ENCODE measurements at places on chromosomes 5 and 9.

- no peak for DNase-seq
Measured at GRCh38 chr5:86797677-86798076, 179.9 kb downstream of the COX7C start.

- peak; percentile 34 for DNase-seq
Measured at GRCh38 chr5:134451936-134452505, 40.3 kb upstream of the CDKN2AIPNL start.

- DNase-seq, result no peak
Measured at GRCh38 chr5:171295801-171296200, 13.2 kb upstream of the TLX3 start.

DNA sequence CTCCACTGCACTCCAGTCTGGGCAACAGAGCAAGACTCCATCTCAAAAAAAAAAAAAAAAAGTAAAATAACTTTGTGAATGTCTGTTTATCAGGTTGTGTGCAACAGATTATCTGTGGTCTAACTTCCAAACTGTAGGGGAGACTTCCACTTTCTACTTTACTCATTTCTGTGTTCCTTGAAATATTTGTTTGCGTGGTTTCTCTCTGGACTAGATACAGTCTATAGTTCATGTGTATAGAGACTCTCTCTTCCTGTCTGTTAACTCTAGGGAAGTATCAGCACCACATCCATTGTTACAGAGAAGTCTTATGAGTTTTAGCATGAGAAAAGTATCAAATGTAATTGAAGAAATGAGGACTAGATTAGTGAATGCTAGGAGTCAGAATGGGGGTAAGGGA, 168.3 kb downstream of the LPAR1 start:
- DNase-seq, result no peak

DNA sequence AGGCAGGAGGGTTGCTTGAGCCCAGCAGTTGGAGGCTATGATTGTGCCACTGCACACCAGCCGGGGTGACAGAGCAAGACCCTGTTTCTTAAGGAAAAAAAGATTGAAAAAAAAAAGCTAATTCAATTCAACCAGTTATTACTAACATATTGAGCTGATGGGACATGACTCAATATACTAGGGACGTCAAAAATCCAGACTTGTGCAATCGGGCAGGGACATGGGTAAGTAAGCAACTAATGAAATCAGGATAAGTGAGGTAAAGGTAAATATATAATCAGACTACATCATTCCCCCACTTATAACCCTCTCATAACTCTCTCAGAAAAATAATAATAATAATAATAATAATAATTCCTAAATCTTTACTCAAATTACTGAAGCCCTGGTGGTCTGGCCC, 975 bp upstream of the HAVCR1 start:
- no peak for DNase-seq

DNA sequence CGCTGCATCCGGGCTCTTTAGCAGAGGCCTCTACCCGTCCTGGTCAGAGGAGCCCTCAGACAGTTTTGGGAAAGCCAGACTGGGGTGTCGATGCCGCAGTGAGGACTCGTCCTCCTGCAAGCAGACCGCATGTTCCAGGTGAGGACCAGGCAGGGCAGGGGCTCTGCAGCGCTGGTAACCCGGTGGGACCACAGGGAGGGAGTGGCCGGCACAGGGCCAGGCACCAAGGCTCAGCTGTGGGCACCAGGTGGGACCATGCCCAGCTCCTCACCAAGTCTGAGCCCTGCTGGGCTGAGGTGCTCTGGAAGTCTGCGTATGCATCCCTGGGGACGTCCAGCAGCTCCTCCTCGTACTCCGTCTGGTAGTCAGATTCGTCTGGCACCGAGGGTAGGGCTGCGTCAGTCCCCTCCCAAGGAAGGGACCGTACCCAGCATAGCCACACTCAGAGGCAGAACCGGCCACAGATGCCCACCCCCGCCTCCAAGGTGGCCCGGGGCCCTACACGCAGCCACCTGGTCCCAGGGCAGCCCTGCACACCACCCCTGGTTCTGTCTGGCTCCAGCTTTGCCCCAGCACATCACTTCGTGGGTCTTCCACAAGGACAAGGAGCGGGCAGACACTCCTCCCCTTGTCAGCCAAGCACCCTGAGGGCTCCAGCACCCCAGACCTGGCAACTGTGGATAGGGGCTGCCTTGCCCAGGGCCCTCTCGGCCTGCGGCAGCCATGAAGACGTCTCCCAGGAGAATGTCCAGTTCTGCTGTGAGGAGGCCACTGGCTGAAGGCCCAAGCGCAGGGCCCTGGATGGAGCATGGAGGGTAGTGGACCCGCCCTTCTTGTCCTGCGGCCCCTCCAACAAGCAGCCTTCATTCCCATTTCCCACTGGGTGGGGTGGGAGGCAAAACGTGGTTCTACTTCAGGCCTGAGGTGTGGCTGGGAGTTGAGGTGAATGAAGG, 1.5 kb upstream of the NSMF start:
- no peak for DNase-seq

DNA sequence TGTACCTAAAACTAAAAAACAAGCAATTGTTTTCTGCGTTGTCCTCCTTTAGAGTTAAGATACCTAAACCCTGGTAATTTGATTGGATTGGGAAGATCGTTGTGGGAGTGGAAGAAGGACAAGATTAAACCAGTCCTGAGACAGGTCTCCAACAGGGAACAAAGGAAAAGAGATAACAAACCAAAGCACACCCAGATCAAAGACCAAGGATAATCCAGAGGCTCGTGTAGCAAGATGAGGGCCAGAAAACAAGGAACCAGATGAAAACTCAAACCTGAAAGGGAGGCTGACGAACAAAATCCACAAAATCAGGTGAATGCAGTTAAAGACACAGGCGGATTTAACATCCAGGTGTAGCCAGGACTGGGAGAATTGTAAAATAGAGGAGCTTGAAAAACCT, 618.1 kb downstream of the SLCO4C1 start:
- DNase-seq, result no peak

GRCh38 chr9:134406366-134407120, 80.3 kb downstream of the RXRA start:
- no peak for DNase-seq

- no peak for DNase-seq
Measured at GRCh38 chr5:172929371-172929838, 29.8 kb upstream of the RPL26L1 start.

DNA sequence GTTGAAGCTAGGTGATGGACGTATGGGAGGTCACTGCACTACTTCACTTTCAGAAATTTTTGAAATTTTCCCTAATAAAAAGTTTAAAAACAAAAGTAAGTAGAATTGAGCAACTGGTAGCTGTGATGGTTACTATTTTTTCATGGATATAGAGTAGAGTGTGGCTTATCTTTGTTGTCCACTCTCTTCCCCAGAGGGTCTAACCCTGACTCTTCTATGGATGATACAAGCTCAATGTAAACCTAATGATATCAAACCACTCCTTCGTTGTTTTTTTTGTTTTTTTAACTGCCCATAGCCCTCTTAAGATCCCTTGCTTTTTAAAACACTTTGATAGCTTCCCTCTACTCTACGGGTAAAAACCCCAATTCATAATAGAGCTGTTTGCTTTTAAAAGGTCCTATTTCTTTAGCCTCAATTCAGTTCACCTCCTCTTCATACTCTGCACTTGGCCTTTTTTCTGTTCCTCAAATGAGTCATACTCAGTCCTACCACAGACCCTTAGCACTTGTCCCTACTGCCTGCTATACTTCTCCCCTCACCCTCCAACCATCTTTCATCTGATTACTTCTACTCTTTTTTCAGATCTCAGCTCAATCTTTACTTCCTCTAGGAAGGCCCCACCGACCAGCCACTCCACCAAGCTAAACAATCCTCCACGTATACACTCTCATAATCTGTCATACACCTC, 2.6 kb downstream of the HDAC3 start:
- no peak for DNase-seq

DNA sequence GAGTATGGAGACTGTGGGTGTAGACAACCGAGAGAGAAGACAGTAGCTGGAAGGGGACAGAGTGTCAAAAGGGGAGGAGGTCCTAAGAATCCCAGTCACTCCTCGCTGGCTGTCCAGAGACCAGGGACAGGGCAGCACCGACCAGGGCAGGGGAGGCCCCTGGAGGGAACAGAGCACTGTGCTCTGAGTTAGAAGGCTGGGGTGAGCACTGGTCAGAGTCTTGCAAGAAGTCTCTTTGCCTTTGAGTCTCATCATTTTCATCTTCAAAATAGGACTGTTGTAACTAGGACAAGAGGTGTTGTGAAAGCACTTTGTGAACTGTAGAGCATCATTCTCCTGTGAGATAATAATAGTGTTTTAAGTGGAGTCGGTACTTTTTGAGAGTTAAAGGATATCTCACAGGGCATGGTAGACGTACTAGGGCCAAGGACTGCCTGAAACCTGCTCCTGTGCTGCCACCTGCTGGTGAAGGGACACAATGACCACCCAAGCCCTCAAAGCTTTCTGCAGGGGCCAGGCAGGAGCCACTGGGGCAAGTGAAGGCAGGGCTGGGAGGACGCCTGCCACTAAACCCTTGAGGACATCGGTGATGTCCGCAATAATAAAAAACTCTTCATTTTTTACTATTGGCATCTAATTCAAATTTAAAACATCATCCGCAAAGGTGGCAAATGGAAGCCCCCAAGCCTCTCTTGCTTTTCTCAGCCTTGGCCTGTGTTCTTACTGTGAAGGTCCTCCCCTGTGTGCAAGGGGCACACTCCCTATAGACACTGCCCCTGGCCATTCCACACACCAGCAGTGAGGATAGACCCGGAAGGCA, 28.2 kb downstream of the SLC6A7 start:
- DNase-seq, result peak; percentile 82

- no peak for DNase-seq
Measured at GRCh38 chr9:78424299-78424698, 127.4 kb downstream of the PSAT1 start.

DNA sequence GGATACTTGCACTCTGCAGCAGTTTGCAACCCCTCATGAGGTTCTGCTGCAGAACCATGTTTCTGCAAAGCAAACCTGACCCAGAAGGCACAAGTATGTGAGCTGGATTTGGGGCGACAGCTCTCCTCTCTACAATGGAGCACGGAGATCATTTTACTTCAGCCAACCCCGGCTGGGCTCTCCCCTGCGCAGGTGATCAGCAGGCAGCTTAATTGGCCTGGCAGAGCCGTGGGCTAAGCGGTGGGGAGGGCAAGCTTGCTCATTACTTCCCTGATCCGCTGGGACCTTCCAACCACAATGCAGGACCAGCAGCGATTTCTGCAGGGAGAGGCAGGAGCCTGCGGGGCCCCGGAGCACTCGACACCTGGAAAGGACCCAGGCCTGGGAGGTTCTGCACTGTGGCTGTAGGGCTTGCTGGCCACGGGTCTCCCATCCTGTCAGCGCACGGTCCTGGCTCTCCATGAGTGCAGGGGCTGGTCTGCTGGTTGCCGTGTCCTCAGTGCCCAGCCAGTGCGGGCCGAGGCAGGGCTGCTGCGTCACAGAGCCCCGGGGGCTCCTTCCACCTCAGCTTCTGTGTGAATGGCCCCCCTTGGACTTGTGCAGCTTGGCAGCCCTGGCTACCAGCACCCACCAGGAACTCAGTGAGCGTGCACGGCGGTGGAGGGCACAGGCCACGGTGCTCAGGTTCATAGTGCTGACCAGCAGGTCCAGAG, 51.8 kb upstream of the RAPGEF1 start:
- no peak for DNase-seq
